CD4-positive, alpha-beta T cell (primary cell): ENCODE measurements at places on chromosomes 16 and 17.

- peaks cover 13% of the 10 kb centered on the region for H3K4me1 ChIP-seq
- DNase-seq, result peak; percentile 10
- H3K27me3 ChIP-seq, result no peaks in the 10 kb centered on the region
- H3K36me3 ChIP-seq, result no peaks in the 10 kb centered on the region
- peak overlapping the region; percentile 24 for H3K4me3 ChIP-seq
- no peak overlapping the region for H3K27ac ChIP-seq
Measured at GRCh38 chr17:32558326-32558955, 71.6 kb downstream of the CDK5R1 start.

DNA sequence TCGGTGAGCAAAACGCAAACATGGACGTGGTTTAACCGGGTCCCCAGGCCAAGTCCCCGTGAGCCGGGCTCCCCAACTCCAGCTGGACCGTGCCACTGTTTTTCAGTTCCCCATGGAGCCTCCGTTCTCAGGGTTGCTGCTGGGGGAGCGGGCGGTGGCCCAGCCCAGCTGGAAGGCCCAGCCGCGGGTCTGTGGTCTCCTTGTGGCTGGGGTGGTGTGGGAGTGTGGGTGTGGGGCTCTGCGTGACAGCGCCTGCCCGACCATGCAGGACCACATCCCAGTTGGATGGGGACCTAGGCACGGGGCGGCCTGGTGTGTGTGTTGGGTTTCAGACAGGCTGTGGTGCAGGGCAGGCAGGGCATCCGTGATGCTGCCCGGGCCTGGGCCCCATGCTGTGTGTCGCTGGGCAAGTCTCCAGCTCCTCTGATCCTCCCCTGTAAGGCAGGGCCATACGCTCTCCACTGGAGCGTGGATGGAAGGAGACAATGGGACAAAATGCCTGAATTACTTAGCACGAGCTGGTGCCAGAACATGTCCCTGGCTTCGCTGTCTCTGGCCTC lies 40.3 kb downstream of the COX4I1 start:
- no peak for DNase-seq
- no peak overlapping the region for H3K4me3 ChIP-seq
- no peaks in the 10 kb centered on the region for H3K27me3 ChIP-seq
- no peaks in the 10 kb centered on the region for H3K36me3 ChIP-seq
- H3K27ac ChIP-seq, result no peak overlapping the region

DNA sequence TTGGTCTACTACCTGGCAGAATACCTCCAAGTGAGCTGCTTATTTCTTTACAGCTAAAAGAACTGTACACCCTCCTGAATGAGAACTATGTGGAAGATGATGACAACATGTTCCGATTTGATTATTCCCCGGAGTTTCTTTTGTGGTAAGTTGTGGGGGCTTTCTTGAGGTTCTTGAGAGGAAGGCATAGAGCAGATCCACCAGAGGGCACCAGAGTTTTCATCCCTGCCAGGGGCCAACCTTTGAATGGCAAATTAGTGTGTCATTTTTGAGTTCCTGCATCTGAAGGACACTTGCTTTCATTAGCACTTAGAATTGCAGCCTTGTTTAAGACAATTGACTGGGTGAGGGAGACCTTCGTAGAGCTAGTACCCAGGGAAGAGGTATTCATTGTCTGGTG lies 35.0 kb downstream of the NMT1 start:
- peaks cover 89% of the 10 kb centered on the region for H3K36me3 ChIP-seq
- H3K4me1 ChIP-seq, result no peaks in the 10 kb centered on the region
- no peak overlapping the region for H3K4me3 ChIP-seq
- H3K27ac ChIP-seq, result no peak overlapping the region
- no peaks in the 10 kb centered on the region for H3K27me3 ChIP-seq

GRCh38 chr16:47991491-47991890 lies 164.3 kb downstream of the ABCC12 start:
- no peaks in the 10 kb centered on the region for H3K4me1 ChIP-seq
- H3K27me3 ChIP-seq, result no peaks in the 10 kb centered on the region
- no peaks in the 10 kb centered on the region for H3K36me3 ChIP-seq
- no peak for DNase-seq
- no peak overlapping the region for H3K4me3 ChIP-seq

- no peaks in the 10 kb centered on the region for H3K4me1 ChIP-seq
- no peak overlapping the region for H3K27ac ChIP-seq
- H3K36me3 ChIP-seq, result no peaks in the 10 kb centered on the region
- no peak overlapping the region for H3K4me3 ChIP-seq
- H3K27me3 ChIP-seq, result peaks cover 3% of the 10 kb centered on the region
Measured at GRCh38 chr17:83147280-83147679, 67.9 kb downstream of the METRNL start.

DNA sequence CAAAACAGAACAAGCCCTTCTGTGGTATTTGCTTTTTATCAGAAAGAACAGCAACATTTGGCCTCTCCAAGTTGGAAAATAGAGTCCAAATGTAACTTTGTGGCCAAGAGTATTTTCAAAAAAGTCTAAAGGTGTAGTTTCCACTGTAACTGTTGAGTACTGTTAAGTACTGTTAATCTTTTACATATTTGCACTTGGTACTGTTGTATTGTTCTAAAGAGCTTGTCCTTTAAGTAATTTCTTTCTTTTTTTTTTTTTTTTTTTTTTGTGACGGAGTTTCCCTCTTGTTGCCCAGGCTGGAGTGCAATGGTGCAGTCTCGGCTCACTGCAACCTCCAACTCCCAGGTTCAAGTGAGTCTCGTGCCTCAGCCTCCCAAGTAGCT lies 21.5 kb downstream of the LDAF1 start:
- H3K4me1 ChIP-seq, result no peaks in the 10 kb centered on the region
- no peak overlapping the region for H3K4me3 ChIP-seq
- H3K27me3 ChIP-seq, result no peaks in the 10 kb centered on the region
- H3K36me3 ChIP-seq, result peaks cover 32% of the 10 kb centered on the region

GRCh38 chr17:7992516-7992915 lies 9.9 kb upstream of the GUCY2D start:
- peaks cover 21% of the 10 kb centered on the region for H3K4me1 ChIP-seq
- H3K27ac ChIP-seq, result no peak overlapping the region
- no peak for DNase-seq
- no peaks in the 10 kb centered on the region for H3K36me3 ChIP-seq

GRCh38 chr17:46841561-46842379 lies 9.6 kb upstream of the WNT9B start:
- H3K4me3 ChIP-seq, result no peak overlapping the region
- peaks cover 7% of the 10 kb centered on the region for H3K4me1 ChIP-seq
- H3K27ac ChIP-seq, result no peak overlapping the region
- no peak for DNase-seq
- H3K36me3 ChIP-seq, result no peaks in the 10 kb centered on the region

GRCh38 chr16:23907903-23908302 lies 72.1 kb downstream of the PRKCB start:
- no peak for DNase-seq
- H3K36me3 ChIP-seq, result peaks cover 3% of the 10 kb centered on the region
- H3K27me3 ChIP-seq, result no peaks in the 10 kb centered on the region
- peaks cover 21% of the 10 kb centered on the region for H3K4me1 ChIP-seq

- peaks cover 66% of the 10 kb centered on the region for H3K36me3 ChIP-seq
- H3K4me3 ChIP-seq, result no peak overlapping the region
- no peak for DNase-seq
- H3K27ac ChIP-seq, result no peak overlapping the region
- H3K27me3 ChIP-seq, result no peaks in the 10 kb centered on the region
Measured at GRCh38 chr17:63634816-63635215, 12.6 kb downstream of the MAP3K3 start.

GRCh38 chr16:8849411-8850011 lies 19.3 kb downstream of the CARHSP1 start:
- no peak for DNase-seq
- H3K36me3 ChIP-seq, result peaks cover 21% of the 10 kb centered on the region
- no peaks in the 10 kb centered on the region for H3K27me3 ChIP-seq
- no peak overlapping the region for H3K4me3 ChIP-seq

DNA sequence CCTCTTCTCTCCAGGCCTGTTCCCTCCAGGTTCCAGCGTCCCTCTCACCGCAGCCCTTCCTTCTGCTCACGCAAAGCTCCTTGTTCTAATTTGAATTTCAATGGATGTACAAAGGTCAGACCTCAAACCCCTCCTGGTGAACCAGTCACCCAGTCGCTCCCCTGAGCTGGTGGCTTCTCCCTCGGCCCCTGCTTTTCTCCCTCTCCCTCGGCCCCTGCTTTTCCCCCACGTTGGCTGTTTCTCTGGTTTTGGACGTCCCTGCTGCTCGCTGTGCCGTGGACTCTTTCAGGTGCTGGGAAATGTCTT lies 8.6 kb upstream of the MSLN start:
- no peak for DNase-seq
- H3K4me1 ChIP-seq, result peaks cover 7% of the 10 kb centered on the region
- H3K36me3 ChIP-seq, result no peaks in the 10 kb centered on the region

- H3K27me3 ChIP-seq, result no peaks in the 10 kb centered on the region
- no peaks in the 10 kb centered on the region for H3K36me3 ChIP-seq
- peak overlapping the region; percentile 55 for H3K4me3 ChIP-seq
- H3K4me1 ChIP-seq, result peaks cover 86% of the 10 kb centered on the region
- DNase-seq, result no peak
- peak overlapping the region; percentile 93 for H3K27ac ChIP-seq
Measured at GRCh38 chr16:57534881-57535658, 1.3 kb downstream of the CCDC102A start.

DNA sequence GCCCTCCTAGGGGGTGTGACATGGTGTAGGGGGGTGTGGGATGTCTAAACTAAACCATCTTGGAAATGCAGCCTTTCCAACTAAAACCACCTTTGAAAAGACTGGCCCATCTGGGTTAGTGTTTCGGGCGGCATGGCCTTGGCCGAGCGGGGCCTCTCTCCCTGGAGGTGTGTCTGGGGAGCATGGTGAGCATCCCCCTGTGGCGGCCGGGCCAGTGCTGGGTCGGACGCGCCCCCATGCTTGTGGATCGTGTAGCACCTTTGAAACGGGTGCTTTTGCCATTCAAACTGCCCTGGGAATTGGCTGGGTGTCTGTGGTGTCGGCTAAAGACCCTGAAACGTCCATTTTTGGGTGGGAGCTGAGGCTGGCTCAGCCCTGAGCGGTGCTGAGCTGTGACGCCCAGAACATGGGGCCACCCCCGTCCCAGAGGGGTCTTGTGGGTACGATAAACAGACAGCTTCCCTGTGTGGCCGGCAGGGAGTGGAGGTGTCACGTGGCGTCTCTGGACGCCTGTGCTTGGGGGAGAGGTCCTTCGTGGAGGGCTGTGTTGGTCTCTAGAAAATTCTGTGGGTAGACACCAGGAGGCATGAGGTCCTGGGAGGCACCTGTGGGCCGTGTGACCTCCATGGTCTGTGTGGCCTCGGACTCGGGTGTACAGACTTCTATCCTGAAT lies 6.3 kb downstream of the METRNL start:
- no peak for DNase-seq
- peaks cover 49% of the 10 kb centered on the region for H3K4me1 ChIP-seq
- no peaks in the 10 kb centered on the region for H3K27me3 ChIP-seq
- no peak overlapping the region for H3K4me3 ChIP-seq
- H3K27ac ChIP-seq, result no peak overlapping the region

DNA sequence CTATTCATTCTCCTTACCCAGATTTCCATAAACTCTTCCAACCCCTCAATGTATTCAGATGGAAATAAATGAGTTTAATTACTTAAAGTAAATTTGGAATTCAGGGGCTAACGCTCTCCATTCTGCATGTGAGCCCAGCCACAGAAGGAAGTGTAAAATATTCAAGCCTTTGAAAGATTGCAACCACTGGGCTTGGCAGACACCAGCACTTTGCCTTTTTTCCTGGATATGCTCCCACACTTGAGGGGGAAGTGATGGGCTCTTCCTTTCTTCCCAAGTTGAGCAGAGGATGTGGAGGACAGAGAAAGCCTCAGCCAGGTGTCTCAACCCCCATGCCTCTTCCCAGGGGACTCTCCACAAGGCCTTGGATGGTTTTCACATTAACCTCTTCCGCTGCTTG lies 825.1 kb upstream of the EEF2KMT start:
- no peaks in the 10 kb centered on the region for H3K27me3 ChIP-seq
- no peaks in the 10 kb centered on the region for H3K36me3 ChIP-seq
- no peaks in the 10 kb centered on the region for H3K4me1 ChIP-seq
- no peak overlapping the region for H3K4me3 ChIP-seq

GRCh38 chr17:50414808-50415207 lies 11.2 kb upstream of the ACSF2 start:
- H3K27me3 ChIP-seq, result no peaks in the 10 kb centered on the region
- H3K36me3 ChIP-seq, result no peaks in the 10 kb centered on the region
- H3K4me1 ChIP-seq, result no peaks in the 10 kb centered on the region
- no peak overlapping the region for H3K27ac ChIP-seq

DNA sequence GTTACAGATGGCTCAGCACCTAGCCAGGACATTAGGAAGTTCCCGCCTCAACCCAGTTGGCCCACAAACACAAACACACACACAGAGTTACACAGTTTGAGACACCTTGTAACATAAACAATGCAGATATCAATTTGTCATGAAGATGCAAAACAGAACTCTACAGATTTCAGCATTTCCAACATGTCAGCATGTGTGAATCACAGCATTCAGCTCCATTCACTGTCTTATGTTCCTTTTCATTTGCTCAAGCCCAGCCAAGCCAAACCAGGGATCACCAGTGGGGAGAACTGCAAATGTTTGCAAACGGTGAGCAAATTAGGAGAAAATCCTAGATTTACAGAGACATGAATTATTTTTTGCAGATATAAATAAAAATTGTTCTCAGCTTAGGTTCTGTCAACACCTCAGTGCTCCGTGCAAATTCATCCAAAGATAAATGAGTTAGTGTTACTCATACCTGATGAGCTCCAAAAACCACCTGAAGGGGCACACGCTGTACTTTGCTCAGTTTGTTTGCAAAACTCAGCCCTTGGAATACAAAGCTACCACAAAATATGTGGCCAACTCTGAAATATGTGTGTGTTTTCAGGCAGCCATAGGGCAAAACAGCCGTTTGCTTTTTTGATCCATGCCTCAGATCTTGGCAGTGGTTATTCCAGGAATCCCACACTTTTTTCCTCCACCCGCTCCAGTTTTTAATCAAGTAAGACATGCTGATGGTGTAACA lies 16.3 kb upstream of the COX10 start:
- no peak overlapping the region for H3K27ac ChIP-seq
- no peaks in the 10 kb centered on the region for H3K36me3 ChIP-seq
- no peaks in the 10 kb centered on the region for H3K27me3 ChIP-seq
- H3K4me1 ChIP-seq, result no peaks in the 10 kb centered on the region
- no peak for DNase-seq

DNA sequence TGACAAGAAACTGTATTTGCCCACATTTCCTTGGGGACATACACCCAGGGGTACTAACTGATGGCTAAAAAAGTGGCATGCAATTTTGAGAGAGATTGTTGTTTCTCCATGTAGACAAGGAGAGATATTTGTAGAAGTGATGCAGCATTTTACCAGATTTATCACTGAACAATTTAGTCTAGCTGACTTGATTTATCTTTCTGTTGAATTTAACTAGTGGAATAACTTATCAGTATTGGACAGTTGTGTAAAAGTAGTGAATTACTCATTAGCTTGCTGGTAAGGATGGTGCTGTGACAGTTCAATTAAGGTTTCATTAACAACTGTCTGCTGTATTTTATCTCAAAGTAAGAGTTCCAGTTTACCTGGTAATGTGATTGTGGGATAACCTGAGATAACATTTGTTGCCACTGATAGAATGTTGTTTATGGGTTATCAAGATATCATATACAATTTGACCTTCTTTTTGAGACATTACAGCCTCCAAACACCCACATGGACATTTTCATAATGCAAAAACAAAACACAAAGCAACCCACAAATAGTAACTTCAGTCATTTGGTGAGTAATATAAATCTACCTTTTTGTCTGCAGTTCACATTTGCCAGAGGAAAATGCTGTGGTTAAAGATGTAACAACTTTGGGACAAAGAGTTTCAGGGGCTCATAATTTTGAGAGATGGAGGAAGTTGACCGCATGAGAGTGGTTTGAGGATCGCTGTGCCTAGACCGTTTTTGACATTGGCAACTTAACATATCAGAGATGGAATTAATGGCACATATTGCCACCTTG lies 3.8 kb downstream of the NLK start:
- DNase-seq, result no peak
- H3K4me1 ChIP-seq, result peaks cover 25% of the 10 kb centered on the region
- no peaks in the 10 kb centered on the region for H3K36me3 ChIP-seq
- H3K4me3 ChIP-seq, result no peak overlapping the region
- H3K27me3 ChIP-seq, result no peaks in the 10 kb centered on the region
